Neural progenitor cell (in vitro differentiated cells): ENCODE measurements at places on chromosomes 4 and X.

GRCh38 chr4:1460967-1461868 lies 55.0 kb upstream of the NKX1-1 start:
- no peak for DNase-seq

- DNase-seq, result no peak
These were observed 273.2 kb downstream of the IL15 start for GRCh38 chr4:141909541-141909940.

DNA sequence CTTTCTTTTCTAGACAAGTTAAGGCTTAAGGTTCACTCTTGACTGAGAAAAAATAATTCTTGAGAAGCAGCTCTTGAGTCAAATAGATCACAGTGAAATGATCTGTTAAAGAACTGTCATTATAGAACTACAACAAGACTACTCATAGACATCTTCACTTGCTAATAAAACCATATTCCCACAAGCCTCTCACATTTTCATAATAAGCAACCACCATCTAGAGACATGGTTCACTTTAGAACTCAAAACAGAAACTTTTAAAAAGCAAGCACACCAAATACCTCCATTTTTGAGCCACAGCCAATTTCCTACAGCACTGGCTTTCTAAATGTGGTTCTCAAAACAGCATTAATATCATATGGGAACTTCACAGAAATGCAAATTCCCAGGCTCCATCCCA lies 309.5 kb downstream of the TMA16 start:
- no peak for DNase-seq

GRCh38 chr4:74628852-74629620 lies 165.3 kb downstream of the BTC start:
- DNase-seq, result no peak

DNA sequence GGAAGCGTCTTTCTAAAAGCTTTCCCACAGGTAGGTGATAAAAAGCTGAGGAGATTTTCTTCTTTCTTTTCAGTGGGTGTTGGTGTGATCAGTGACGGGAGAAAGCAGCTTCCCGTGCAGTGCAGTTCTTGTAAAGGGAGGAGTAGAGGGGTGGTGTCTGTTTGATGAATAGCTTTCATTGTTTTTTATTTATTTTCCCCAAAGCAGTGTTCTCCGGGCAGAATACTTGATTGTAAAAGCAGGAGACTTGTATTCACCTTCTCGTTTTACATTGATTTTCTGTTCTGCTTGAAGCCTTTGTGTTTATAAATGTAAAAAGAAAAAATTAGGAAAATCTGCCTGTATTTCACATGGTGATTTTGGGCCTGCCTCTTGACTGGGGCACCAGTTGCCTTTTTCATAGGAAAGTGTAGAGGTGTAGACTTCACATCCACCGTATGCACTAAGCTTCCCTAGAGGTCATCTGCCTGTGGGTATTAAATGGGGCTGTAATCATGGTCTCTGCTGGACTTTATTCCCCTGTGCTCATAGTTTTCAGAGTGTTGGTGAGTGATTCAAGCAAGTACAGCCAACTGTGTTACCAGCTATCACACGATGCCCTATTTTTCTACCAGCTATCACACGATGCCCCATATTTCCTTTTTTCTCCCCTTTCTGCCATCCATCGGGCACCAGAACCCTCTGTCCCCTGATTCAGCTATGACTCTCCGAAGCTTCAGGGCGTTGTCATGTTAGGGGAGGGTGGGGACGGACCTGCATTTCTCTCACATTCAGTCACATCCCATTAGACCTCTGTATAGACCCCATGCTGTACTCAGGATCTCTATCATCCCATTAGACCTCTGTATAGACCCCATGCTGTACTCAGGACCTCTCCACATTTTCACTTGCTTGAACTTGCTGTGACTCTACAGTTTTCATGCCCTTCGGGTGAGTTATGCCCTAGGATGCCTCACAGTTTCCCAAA lies 526.5 kb downstream of the TRIML1 start:
- DNase-seq, result peak; percentile 25

DNA sequence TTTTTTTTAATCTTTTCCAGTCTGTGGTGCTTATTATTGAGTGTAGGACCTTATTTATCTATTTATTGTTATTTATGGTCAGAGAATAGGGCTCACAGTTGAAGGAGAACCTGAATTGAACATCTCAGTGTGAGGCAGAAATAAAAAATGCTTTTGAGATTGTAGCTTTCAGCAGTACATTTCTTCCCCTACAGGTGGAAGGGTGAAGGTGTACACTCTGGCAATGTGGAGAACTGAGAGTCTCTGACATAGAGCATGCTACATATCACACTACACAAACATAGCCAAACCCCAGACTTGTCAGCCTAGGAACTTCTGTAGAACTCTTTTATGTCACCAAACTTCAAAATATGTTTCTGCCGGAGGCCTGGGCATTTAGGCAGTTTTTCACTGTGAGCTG lies 140.2 kb downstream of the STIM2 start:
- DNase-seq, result no peak

- peak; percentile 15 for DNase-seq
These were observed 110.9 kb downstream of the FRAS1 start for GRCh38 chr4:78168029-78168428.

DNA sequence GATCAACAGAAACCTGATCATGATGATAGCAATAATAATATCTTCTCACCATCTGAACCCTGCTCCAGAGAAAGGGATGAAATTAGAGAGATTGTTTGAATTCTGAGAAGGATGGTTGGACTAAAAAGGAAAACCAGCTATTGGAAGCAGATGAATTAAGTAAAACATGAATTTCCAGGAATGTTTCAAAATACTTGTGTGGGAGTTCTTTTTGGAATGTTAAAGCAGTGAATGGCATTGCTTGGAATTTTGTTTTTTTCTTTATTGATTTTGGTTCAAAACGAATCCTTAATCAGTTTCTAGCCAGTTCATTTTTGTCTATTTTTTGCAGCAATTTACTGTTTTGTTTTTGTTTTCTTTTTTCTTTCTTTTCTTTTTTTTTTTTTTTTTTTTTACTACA lies 150.3 kb downstream of the NHS start:
- no peak for DNase-seq

GRCh38 chrX:96464880-96465558 lies 219.6 kb upstream of the DIAPH2 start:
- no peak for DNase-seq

- no peak for DNase-seq
These were observed 130.9 kb upstream of the GABRG1 start for GRCh38 chr4:46254788-46255187.

DNA sequence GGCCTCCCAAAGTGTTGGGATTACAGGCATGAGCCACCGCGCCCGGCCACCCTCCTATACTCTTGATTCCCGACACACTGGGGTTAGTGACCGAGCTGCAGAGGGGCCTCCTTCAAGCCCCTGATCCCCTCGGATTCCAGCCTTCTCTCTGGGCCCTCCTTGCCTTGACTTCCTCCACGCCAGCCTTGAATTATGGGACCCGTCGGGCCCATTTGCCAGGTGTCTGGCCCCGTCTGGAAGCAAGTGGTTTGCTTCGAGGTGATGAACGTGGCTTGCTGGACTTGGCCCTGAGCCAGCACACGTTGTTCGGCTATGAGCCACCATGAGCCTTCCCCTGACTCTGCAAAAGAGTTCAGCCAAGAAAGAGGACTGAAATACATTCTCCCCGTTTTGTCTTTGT lies 37.4 kb upstream of the GRPEL1 start:
- DNase-seq, result no peak

GRCh38 chr4:15255537-15255936 lies 172.3 kb upstream of the C1QTNF7 start:
- no peak for DNase-seq

DNA sequence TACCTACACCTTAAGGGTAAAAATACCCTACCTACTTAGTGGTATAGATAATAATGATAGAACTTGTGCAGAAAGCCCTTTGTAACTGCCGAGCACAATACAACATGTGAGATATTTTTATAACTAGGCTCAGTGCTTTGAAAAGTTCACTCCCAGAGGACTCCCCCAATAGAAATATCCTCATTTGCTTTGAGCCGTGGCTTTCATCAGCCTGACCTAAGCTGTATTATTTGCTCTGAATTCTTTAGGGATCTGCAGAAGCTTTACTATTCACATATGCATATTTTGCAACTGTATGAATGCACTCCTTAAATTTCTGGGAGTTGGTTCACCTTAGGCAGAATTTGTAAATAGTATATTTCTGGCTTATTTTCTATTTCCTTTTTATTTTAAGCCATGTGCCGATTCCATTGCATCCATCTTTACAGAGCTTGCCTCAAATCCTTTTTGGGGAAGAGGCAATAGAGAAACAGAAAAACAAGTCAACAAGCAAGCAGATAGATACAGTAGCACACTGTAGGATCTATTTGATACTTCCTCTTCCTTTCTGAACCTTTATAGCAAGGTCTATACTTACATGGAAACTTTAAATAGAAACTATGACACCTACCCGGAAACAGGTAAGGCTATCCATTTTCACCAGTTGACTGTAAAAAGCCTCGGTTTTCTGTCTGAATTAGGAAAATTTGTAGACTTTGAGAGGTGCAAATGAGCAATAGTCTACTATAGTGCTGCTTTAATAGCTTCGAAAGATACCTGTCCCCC lies 242.5 kb upstream of the VCX3A start:
- DNase-seq, result no peak
